ENCODE measurements at places on chromosomes 7 and 10. TPM values are rescaled to one million over a fixed set of nuclear protein-coding genes. Genes with fewer than 3 reads are reported as not detected.

DNA sequence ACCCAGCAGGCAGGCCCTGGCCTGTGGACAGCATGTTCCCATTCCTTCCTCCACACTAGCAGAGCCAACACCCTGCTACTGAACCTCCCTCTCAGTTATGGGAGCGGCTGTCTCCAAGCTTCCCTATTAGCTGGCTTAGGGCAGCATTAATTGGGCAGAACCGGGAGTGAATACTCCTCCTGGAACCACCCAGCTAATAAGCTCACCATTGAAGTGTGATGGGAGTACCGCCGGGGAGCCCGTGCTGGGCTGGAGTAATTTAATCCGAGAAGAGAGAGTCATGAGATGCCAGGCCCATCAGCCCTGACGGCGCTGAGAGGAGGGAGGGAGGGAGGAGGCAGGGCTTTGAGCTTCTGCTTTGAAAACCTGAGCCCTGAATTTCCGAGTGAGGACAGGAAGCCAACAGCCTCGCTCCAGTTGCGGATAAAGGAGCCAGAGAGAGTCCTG is 31.8 kb upstream of the ELFN1 start:
- peak; percentile 26 for DNase-seq

- DNase-seq: peak; percentile 57
Measured at GRCh38 chr7:2567679-2568278, 9.0 kb downstream of the IQCE start.

Gene HEPACAM2
- polyA plus RNA-seq: not detected

- DNase-seq: no peak
Measured at GRCh38 chr7:142414915-142415314, 157.1 kb upstream of the PRSS58 start.

GRCh38 chr10:121154310-121154709 is 303.1 kb downstream of the WDR11 start:
- DNase-seq: no peak

DNA sequence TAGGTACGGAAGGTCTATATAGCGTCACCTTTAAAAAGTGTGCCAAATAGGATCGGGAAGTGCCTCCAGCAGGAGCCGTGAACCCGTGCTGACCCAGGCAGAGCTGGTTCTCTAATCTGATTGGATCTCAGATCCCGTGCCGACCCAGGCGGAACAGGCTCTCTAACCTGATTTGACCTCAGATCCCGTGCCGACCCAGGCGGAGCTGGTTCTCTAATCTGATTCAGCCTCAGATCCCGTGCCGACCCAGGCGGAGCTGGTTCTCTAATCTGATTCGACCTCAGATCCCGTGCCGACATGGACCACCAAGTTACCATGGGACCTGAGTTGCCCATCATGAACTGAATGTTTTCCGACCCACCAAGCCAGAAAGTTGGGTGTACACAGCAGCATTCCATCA is 463.9 kb downstream of the PTPRN2 start:
- no peak for DNase-seq

Gene CEP41
- polyA plus RNA-seq: 27.4 TPM

DNA sequence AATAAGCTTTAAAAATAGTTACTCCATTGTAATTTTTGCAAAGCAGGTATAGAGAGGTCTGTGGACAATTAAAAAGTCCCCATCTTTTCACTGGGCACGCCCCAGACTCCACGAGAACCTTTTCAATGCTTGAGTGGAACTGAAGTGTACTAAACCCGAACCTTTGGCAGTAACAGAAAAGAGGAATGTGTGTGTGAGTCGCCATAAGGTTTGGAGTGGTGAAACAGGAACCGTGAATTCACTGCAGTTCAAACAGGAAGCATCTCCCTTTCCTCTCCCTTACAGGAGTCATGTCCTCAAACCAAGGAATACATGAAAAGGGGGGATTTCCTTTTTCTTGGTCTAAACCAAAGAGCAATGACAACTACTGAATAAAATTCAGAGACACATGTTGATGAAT is 23.2 kb downstream of the NDUFB2 start:
- DNase-seq: peak; percentile 38

GRCh38 chr10:19658131-19658530 is 158.1 kb upstream of the PLXDC2 start:
- DNase-seq: no peak

DNA sequence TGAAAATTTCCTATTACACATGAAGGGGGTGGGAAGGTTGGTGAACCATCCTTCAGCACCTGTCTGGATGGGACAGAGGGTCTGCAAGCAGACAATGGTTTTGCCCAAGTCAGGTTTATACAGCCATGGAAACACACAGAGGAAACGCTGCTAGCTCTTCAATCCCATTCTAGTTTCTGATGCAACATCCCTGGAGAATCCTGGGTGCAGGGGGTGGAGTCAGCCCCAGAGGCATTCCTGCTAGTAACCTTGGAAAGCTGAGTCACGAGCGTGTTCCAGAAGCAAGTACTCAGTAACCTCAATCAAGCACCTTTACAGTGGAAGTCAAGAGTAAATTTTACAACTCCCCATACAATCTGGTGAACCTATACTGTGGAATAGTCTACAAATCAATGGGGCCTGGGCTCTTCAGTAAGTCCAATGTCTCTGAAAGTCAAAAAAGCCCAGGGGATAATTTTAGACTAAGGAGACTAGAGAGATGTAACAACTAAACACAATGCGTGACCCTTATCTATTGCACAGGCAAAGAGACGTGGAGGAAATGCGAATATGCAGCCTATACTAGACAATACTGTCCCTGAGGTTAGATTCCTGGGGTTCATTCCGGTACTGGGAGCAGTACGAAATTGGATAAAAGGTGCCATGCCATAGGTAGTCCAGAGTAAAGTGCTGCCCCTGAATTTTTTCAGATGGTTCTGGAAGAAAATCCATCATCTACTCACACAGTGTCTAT is 95.4 kb downstream of the ZRANB1 start:
- peak; percentile 84 for DNase-seq

DNA sequence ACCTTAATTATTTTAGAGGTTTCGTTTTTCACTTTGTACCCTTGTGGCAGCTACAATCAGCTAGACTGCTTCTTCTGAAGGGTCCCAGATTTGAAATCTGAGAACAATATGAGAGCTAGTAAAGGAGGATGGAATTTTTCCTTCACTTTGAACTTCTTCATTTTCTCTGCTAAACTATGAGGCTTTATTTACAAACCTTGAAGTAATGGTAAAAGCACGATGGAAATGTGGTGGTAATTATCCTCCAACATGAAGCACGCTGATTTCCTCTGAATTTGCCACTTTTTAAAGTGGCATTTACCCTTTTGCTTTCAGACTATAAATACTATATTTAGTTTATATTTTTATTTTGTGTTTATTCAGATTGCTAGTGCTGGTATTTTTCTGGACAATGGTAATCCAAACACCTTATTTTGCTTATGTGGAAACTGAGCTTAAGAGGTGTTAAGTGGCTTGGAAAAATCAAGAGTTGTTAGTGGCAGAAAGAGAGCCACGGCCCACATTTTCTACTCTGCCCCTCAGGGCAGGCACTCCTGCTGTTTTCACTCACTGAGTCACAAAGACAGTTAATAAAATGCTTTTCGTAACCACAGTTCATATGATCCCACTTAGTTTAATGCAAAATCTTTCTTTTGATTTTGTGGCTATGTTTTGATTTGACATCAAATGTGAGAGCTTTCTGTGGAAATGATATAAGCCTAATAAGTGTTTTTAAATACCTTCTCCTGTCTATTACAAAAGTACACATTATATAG is 2.7 kb downstream of the SSMEM1 start:
- no peak for DNase-seq

GRCh38 chr10:108970016-108970415 is 953.3 kb downstream of the XPNPEP1 start:
- peak; percentile 2 for DNase-seq

DNA sequence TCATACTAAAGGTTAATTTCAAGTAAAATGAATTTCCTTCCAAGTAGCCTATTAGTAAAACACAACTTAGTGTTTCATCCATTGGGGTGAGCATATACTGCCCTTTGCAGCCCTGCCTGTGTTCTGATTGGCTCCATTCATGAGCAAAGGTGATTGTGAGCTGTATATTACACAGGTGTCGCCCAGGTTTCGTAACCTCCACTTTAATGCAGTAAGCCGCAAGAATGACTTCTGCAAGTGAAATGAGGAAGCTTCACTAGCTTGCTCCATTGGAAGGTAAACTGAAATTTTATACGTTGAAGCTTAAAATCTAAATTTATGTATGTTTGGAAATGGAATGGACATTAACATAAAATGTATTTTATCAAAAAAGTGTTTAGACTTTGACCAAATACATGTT is 24.4 kb downstream of the MTURN start:
- DNase-seq: no peak

DNA sequence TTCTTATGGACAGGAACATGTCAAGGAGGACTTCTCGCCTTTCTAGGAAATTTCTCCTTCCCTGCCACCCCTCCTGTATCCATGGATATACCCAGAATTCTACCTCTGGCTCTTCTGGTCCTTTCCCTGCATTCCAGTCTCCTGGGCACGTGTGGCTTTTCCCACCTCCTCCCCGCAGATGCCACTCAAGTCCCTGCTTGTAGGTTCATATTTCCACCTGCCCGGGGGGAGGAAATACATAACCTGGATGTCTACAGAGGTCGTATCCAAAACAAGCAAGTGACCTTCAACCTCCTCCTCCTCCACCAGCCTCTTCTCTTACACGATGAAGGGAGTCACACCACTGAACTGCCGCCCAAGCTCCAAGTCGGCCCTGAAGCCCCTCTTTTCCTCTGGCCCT is 20.7 kb downstream of the FGFR2 start:
- DNase-seq: no peak

Gene CCL26
- polyA plus RNA-seq: not detected

- DNase-seq: peak; percentile 49
Measured at GRCh38 chr7:91789558-91789957, 90.9 kb downstream of the MTERF1 start.

DNA sequence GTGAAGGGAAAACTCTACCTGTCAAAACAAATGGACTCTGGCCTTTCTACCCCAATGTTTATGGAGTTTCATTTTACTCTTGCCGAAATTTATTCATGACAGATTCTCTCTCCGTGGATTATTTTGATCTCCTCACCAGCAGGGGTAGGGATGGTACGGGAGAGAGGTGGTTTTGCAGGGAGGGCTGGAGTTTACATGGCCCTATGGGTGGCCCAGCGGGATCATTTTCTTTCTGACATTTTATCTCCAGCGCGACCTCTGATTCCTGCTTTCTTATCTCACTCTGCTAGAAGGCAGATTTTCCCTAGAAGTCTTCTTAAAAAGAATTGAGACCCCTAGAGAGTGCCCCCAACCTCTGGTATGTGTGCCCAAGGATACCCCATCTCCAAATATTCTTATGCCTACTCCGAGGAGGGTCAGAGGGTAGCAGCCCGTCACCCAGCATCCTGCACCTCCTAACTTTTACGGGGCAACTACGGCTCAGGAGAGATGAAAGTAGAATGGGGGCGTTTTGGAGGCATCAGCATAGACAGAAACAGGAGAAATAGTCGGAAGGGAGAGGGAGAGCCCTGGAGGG is 10.1 kb upstream of the GATA3 start:
- DNase-seq: no peak

Gene MMP21
- polyA plus RNA-seq: not detected
